ENCODE measurements at places on chromosomes 11 and 22.

- DNase-seq = peak; percentile 64
Observed at GRCh38 chr11:109697140-109697843, 275.3 kb downstream of the C11orf87 start.

DNA sequence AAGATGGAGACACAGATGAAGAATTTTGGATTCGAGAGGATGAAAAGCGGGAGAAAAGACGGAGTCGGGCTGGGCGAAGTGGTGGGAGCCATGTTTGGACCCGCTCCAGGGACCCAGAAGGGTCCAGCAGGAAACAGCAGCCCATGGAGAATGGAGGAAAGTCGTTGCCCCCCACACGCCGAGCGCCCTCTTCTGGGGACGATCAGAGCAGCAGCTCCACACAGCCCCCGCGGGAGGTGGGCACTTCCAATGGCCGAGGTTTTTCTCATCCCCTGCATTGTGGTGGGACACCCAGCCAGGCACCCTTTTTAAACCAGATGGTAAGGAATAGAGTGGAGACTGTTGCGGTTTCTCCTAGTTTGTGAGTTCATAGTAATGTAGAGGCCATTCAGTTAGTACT is 22.8 kb upstream of the SLC25A18 start:
- DNase-seq = no peak

GRCh38 chr11:12319461-12319951 is 57.9 kb upstream of the PARVA start:
- peak; percentile 21 for DNase-seq

DNA sequence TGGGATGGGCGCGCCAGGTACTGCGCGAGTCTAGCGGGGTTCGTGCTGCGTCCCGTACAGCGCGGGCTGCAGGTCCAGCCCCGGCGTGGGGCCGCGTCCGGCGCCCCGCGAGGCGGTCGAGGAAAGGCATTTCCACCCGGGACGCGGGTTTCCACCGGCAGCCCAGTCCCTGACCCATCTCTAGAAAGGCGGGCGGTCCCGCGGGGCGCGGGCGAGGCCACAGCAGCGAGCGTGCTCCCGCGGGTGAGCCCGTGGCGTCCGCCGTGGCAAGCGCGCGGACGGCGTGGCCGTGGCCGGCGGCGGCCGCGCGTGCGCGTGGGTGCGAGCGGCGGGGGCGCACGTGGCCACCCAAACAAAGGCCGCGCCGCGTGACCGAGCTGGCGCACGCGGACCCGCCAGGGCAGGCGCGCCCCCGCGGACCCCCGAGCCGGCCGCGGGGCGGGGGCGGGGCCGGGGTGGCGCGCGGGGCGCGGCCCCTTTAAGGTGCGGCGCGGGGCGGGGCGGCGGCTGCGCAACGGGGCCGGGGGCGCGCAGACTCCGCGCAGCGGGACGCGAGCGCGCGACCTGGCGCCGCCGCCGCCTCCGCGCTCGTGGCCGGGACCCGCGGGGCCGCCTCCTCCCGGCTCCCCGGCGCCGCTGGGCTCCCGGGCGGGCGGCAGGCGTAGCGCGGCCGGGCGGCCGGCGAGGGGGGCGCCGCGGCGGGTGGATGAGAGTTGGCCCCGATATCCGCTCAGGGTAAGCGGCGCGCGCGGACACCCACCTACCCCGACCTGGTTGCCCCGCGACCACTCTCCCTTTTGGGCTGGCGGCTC is 39.3 kb upstream of the CELSR1 start:
- DNase-seq = peak; percentile 84

DNA sequence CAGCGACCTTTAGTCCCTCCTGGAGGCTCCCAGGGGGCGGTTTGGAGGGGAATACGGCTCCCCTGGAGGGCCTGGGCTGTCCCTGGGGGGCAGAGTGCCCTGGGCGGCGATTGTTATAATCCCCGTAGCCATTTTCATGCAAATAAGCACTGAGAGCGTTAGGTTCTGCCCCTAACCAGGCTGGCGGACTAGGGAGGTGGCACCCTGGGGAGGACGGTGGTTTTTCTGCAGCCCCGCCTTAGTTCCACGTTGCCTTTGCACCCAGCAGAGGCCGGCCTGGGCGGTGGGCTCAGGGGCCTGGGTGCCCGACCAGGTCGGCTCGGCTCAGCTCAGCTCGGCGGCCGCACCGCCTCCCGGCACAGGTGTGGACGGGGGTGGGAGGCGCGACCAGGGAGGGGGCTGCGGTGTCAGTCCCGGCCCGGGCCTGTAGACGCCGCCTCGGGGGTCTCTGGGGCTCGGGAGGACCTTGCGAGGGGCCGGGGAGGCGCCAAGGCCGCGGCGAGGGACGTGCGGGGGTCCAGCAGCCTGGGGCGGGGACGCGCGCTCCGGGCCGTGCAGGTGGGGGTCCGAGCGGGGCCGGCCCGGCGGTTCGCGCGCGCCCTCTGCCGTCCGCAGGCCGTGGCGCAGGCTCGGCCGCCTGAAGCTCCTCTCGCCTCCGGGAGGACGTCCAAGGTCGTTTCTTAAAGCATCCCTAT is 2.3 kb upstream of the DUSP8 start:
- peak; percentile 80 for DNase-seq

DNA sequence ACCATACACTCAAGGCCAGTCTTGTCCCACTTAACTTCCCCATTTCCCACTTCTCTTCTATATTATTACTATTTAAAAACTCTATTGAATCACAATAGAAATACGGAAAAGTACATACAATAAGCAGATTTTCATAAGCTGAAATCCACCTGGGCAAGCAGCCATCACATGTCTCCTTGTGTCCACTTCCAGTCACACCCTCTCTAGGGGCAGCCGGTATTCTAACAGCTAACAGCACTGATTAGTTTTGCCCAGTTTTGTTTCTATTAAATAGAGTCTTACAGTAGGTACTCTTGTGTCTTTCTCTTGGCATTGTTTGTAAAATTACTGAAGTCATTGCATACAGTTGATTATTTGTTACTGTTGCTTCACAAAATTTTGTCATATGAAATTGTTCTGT is 37.8 kb downstream of the PPP6R3 start:
- DNase-seq = no peak

DNA sequence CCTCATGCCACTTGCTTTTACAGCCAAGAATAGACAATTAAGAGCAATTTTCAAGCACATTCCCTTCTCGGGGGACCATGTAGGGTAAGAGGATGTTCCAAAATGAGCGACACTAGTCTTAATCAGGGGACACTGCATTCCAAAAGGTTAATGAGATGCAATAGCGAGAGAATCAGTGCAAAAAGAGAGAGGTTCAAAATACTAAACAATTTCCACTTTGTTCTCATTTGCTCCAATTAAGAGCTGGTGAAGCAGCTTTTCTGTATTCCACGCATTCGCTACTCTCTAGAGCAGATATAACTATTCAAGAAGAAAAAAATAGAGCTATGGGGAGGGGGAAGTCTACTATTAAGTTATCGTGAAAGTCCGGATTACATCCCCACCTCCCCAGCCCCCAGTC is 811 bp downstream of the LRRC4C start:
- DNase-seq = no peak

GRCh38 chr22:29719899-29720645 is at the start of gene CABP7:
Gene CABP7, plus strand, starts transcription at chr22:29720003. Its CDS starts 422 bp downstream, at chr22:29720425.
- DNase-seq = peak; percentile 43
